ENCODE measurements at places on chromosomes 7 and 10. TPM values are rescaled to one million over a fixed set of nuclear protein-coding genes. Genes with fewer than 3 reads are reported as not detected.

POU6F2 gene
- total RNA-seq, result not detected

CPA4 gene
- total RNA-seq, result 3.1 TPM

ZNF33A gene
- 27.0 TPM for total RNA-seq

CALHM2 gene
- total RNA-seq, result 20.2 TPM

XPNPEP1 gene
- total RNA-seq, result 58.7 TPM

SPDYE5 gene
- total RNA-seq, result not detected

IL15RA gene
- total RNA-seq, result 18.6 TPM

PAX4 gene
- not detected for total RNA-seq

WASL gene
- total RNA-seq, result 16.8 TPM

HOXA4 gene
- 5.9 TPM for total RNA-seq

INHBA gene
- 53.8 TPM for total RNA-seq

ZNF804B gene
- total RNA-seq, result not detected

AASS gene
- 18.9 TPM for total RNA-seq

HK1 gene
- 97.6 TPM for total RNA-seq

SLC18A3 gene
- total RNA-seq, result not detected

NCF1 gene
- not detected for total RNA-seq

SUN3 gene
- not detected for total RNA-seq

NKX2-3 gene
- total RNA-seq, result not detected

ABI1 gene
- 26.7 TPM for total RNA-seq

RPEL1 gene
- 0.13 TPM for total RNA-seq

JCAD gene
- 9.8 TPM for total RNA-seq

LGI1 gene
- total RNA-seq, result not detected

HECTD2 gene
- 3.7 TPM for total RNA-seq

GPER1 gene
- total RNA-seq, result 1.4 TPM

ADRA2A gene
- not detected for total RNA-seq

CFAP46 gene
- total RNA-seq, result 4.1 TPM

C10orf67 gene
- total RNA-seq, result not detected

NKX6-2 gene
- not detected for total RNA-seq

CPA5 gene
- not detected for total RNA-seq

TMEM139 gene
- 0.39 TPM for total RNA-seq

STOX1 gene
- 0.48 TPM for total RNA-seq

SCART1 gene
- 1.4 TPM for total RNA-seq

MSS51 gene
- 0.39 TPM for total RNA-seq

CPXM2 gene
- total RNA-seq, result 1.8 TPM

DEPP1 gene
- total RNA-seq, result 11.5 TPM

DRGX gene
- not detected for total RNA-seq

ANKRD2 gene
- total RNA-seq, result 2.5 TPM
